GM10248 (cell line): ENCODE measurements at places on chromosomes 1 and 21.

GRCh38 chr1:96292141-96292540 is 429.4 kb upstream of the PTBP2 start:
- DNase-seq = no peak

GRCh38 chr21:25362375-25363267 is 244.7 kb downstream of the MRPL39 start:
- DNase-seq = no peak

DNA sequence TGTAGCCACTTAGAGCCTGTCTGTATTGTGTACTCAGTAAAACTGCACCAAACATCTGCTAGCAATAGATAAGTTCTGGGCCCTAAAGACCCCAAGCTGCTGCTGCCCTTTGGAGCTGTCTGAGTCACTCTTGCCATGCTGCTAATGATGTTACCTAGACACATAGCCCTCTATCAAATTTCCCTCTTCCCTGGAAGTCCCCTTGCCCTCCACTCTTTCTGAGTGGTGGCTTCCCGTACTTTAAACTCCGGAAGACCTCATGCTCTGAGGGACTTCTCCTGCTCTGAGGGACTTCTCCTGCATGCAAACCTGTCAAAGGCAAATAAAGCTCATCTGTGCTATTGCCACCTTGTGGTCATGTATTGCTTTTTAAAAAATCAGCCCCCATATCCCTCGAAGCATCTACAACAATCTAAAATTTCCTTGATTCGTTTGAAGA is 34.0 kb downstream of the FH start:
- peak; percentile 26 for DNase-seq

DNA sequence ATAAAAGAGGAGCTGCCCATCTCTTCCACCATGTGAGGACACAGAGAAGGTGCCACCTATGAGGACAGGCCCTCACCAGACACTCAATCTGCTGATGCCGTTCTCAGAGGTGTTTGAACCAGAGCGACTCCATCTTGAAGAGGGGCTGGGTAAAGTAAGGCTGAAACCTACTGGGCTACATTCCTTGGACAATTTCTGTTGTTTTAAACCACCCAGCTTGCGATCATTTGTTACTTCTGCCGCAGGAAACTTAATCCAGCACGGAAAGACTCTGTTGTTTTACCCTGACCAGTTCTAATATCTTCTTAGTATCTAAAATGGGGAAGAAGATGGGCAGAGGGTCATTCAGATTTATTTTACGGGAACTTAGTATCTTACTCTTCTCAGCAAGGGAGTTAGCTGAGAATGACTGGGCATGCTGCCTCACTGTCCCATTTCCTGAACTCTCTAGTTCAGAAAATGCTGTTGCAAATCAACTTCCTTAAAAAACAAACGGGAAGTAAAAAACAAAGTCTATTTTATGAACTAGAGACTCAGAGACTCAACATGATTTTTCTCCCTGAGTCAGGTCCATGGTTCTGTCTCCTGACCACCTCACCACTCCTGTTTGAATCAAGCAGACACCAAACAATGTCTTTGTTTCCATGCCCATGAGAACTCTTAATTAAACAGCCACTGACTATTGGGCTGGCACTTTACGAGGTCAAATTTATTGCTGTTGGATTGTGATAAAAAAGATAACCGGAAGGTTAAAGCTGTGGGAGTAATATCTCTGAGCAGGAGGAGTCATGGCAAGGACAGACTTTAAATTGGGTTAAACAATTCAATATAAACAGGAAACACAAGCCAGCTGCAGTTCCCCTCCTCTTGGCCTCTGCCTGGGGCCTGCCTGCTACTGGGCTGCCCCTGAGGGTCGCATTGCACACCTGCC is 23.8 kb upstream of the IFNAR1 start:
- DNase-seq = no peak

DNA sequence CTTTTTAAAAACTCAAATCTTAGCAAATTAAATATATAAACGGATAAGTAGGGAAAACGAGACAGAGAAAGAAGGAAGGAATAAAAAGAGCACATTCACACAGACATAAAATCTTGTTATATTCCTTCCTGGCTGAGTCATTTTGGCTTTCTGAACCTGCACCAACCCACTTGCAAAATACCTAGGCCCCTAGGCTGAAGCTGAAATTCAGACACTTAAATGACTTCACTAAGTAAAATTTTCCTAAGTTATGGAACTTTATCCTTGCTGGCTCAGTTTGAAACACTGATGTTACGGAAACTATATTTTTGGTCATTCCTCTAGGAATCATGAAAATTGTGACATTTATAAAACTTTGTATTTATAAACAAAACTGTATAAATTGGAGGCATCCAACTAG is 462.8 kb upstream of the NFIA start:
- no peak for DNase-seq
